ENCODE measurements at places on chromosomes 3 and 15.

GRCh38 chr3:19816631-19817030 is 117.4 kb downstream of the EFHB start:
- no peak for DNase-seq

- no peak for DNase-seq
These were observed 154.2 kb upstream of the TNIK start for GRCh38 chr3:171614318-171614921.

DNA sequence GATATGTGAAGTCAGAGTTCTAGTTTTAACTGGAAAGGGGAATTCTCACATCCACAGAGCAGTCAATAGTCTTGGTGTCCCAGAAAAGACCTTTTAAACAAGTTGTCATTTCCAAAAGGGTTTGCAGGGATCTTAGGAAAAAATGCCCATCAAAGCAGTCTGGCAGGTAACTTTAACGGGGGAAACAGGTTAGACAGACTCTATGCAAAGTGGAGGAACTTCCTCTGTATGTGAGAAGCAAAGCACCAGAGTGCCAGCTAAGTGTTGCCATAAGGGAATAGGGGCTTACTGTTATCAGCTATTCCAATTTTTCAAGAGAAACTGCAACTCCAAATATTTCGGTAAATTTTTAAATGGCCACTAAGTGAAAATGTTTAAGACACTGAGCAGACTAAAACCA is 307.9 kb upstream of the MDFIC2 start:
- no peak for DNase-seq

GRCh38 chr3:141076036-141076773 is 25.1 kb downstream of the SPSB4 start:
- DNase-seq: no peak

DNA sequence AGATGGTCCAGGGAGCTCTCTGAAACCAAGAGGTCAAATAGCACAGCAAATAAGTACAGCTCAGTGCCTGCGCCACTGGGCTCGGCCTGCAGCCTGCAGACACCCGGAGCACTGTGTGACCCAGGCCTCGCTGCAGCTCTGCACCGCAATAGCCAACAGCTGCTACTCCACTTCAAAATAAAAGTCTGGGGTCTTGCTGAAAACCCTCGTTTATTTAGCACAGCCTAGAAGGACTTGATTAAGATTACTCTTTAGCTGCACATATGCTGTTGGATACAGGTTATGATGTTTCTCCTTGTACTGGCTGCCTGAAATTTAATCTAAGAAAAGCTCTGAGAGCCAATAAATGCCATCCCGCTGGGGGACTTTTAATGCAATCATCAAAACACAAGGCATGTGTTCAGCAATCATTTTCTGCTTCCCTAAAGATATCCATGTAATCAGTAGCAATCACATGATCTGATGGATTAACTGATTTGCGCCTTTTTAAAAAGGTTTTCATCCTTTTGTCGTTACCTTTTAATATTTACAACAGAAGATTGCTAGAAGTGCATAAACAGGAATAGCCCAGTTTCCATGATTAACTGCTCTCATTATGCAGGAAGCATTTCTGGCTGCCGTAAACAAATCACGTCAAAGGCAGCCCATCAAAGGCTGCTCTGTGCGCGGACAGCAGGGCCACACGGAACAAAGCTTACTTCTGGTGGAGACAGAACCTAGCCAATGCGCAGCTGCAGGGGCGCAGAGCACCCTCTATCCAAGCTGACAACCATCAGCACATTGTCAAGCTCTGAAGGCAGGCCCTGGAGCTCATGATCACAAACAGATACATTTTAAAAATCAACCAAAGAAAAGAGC is 58.8 kb downstream of the CLASP2 start:
- no peak for DNase-seq

- no peak for DNase-seq
These were observed 24.3 kb upstream of the ANP32A start for GRCh38 chr15:68844856-68845550.

DNA sequence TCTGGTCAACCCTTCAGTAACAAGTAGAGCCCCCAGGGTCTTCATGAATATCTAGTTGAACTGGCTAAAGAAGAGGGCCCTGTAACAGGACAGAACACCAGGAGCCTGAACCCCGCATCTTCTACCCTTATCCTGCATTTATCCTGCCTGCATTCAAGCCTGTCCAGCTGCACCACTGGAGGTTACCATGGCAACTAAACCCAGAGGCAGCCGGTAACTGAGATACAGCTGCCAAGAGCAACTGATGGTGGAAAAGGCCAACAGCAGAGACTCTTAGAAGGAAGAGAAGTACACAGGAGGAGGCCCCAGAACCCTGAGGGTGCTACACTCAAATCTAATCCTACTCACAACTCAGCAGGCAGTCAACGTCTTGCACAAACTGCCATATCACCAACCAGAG is 3.7 kb upstream of the PRKAR2A start:
- DNase-seq: no peak

DNA sequence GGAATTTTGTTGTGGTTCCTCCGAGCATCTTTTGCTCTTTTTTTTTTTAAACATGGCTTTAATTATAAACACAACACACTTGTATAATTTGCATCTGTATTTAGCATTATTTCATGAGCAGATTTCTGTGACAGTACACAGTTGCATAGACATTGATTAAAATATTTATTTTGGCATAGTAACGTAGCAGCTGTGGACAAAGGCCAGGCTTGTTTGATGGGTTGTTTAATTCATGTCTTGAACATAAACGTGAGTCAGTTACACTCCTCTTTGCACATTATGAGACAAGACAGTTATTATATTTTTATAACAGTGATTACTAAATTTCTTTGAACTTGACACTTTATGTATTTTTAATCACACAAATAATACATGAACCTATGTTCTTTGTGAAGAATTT is 182.5 kb downstream of the CACNA2D3 start:
- DNase-seq: no peak
